Activated naive CD8-positive, alpha-beta T cell treated with anti-CD3 and anti-CD28 coated beads, Interleukin-2, amount 50 U/mL, for 16 hours (primary cell): ENCODE measurements at places on chromosomes 7 and 10.

DNA sequence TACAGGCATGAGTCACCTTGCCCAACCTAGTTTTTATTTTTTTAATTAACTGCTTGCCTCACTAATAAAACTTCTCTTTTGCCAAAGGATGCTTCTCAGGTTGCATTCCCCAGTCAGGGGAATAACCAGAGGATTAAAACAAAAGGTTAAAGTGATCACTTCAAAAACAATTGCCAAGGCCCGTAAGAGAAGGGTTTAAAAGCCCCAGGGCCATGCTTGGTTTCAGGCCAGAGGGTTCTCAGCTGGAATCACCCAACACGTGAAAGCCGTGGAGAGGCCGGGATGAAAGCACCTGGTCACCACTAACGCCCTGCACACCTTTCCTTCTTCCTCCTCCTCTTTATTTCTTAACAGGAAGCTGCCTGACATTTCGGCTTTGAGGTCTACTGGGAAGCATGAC lies 587.5 kb downstream of the PTPRN2 start:
- DNase-seq: no peak

DNA sequence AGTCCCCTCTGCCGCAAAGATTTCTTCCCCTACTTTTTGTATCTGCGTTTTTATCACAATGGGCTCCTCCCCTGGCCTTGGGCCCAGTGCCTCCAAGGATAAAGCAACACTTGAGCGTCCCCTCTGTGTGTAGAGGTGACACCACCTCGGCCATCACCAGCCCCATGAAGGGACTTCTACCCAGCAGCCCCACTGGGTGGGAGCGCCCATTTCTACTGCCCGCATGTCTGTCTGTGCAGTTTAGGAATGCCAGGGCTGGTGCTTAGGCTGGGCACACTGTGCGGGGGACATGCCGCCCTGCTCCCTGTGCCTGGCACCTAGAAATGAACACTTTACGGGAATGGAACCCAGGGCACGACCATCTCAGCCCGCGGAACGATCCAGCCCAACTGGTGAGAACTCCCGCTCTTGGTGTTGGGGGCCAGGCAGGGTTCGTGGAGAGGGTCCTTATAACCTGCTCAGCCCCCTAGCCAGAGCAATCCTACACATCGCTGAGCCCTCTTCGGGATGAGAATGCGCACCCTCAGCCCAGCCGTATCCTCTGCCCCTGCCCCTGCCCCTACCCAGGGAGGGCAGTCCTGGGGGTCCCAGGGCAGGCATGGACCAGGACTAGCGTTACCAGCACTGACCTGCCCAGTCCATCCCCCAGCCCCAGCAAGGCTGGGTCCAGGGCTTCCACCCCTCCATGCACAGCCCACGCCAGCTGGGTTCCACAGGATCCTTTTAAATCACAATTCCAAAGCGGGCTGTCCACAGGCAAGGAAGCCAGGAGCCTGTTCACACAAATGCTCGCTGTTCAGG lies 12.8 kb downstream of the CRYGN start:
- no peak for DNase-seq

DNA sequence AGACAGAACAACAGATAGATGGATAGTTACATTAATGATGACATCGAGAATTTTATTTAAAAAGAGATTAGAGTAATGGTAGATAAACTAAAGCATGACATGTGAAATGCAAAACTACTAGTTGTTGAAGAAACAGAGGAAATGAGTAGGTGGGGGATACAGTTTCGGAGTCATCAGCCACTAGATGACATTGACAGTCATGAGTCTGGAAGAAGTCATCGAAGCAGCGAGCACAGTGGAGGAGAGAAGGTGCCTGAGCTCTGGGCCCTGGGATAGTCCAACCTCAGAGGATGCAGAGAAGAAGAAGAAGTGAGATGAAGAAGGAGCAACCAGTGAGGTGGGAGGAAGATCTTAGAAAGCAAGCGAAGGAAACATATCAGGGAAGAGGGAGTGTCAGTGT lies 20.2 kb upstream of the SEC61A2 start:
- DNase-seq: no peak

- DNase-seq: peak; percentile 48
Measured at GRCh38 chr7:6272481-6273323, at the start of gene CYTH3. TSS of gene CYTH3 (minus strand) at chr7:6272624. CDS start at chr7:6272507, 117 bp downstream.

- no peak for DNase-seq
Measured at GRCh38 chr10:9875353-9875752, 1142.3 kb upstream of the CELF2 start.
